ENCODE measurements at places on chromosomes 6 and 20.

DNA sequence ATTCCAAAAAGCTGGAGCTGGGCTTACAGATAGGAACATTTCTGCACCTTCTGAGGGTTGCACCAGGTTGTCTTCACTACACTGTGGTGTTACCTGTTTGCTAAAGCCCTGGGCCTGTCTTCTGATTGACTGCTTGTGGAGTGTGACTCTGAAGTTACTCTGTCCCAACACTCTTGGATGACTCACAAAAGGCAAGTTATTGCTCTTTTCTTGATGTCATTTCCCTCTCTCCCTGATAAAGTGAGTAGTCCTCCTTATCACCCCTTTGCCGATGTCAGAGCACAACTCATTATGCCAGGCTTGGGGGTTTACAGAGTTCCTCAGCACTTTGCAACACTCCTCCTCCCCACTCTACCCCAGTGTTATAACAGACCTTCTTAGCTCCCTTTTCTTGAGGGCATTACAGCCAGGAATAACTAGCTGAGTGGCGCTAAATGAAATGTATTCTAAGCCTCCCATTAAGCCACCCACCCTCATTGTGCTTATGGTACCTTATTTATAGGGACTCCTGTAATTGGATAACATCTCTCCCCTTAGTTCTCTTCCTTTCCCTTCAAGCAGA lies 36.1 kb upstream of the NKX2-4 start:
- DNase-seq, result no peak

- no peak for DNase-seq
Measured at GRCh38 chr6:11393713-11394627, 143.6 kb upstream of the TMEM170B start.

DNA sequence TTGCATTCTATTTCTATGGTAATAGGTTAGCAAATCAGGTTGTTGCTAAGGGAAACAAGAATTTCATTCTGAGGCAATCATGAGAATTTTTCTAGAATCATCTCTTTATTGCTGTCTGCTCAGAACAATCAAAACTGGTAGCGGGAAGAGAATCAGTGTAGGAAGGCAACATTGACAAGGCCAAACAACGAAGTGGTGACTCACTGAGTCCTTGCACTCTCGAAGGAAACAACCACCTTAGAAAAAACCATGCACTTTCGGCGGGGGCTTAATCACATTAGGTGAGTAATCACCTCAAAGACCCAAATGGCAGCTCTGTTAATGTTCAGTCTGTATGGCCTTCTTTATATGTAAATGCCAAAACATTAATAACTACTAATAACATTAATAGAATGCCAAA lies 78.8 kb upstream of the MAP7 start:
- DNase-seq, result no peak

DNA sequence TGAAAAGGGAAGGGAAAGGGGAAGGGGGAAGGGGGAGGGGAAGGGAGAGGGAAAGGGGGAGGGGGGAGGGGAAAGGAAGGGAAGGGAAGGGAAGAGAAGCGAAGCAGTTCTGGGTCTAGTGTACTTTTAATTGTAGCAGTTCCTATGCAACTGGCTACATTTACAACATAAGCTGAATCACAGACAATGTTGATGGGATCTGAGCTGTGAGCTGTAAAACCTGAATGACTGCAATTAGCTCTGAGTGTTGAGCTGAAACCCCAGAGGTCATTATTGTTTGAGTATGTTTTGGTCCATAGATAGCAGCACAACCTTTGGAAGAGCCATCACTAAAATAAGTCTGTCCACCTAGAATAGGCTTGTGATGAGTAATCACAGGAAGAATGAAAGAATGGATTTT lies 7.2 kb upstream of the ABHD12 start:
- no peak for DNase-seq

GRCh38 chr6:11194356-11195218 lies 37.9 kb downstream of the NEDD9 start:
- no peak for DNase-seq

DNA sequence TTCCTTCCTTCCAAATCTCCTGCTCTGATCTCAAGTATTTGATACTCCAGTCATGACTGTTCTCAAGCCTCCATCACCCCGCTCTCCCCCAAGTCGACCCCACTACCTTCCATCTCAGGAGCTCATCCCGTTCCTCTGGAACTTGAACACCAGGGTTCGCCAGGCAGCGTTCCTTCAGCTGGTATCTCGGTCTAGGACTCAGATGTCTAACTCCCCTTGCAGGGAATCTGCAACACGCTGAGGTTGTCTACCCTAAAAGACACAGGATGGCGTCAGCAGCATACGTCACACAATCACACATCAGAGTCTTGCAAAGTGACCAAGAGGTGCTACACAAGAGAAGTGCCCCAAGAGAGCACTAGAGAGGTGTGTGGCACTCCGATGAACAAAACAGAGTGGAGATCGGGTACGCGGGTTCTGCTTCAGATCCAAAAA lies 706 bp downstream of the ZNF184 start:
- DNase-seq, result peak; percentile 56

DNA sequence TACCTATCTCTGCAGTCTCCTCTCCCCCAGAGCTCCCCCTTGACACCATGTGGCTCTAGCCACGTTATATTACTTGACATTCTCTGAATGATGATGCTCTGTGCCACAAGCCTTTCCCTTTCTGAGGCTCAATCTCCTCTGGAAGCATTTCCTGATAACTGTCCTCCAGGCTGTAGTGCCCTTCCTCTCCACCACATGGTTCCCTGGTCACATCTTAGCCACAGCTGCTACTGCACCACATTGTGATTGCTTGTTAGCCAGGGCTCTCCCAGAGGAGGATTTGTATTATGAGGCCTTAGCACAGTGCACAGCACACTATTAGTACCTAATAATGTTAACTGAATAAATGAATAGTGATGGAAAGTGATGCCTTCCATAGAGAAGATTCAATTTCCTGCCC lies 63.9 kb upstream of the RCAN2 start:
- DNase-seq, result no peak

DNA sequence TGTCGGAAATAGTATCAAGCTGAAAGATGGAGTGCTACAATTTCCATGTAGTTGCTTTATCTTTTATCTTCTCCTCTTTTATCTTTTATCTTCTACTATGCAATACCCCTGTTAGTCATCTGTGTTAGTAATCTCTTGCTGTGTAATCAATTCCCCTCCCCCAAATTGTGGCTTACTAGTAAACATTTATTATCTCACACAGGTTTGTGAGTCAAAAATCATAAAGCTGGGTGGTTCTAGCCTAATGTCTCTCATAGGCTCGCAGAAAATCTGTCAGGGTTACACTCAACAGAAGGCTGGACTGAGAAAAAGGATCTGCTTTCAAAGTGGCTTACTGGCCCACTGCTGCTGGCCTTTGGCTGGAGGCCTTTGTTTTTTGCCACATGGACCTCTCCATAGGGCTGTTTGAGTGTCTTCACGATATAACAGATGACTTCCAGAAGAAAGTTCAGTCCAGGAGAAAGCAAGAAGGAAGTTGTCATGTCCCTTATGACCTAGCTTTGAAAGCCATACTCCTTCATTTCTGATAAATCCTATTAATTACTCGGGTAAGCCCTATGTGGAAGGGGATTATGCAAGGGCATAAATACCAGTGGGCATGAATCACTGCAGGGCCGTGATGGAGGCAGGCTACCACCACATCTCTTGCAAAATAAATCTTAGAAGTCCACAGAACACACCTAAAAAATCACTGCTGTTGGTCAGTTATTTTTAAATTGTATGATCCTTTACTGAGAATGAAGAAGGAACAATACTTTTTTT lies 24.5 kb upstream of the PTCHD4 start:
- no peak for DNase-seq
